ENCODE measurements at places on chromosomes 6 and 20. TPM values are rescaled to one million over a fixed set of nuclear protein-coding genes. Genes with fewer than 3 reads are reported as not detected.

DNA sequence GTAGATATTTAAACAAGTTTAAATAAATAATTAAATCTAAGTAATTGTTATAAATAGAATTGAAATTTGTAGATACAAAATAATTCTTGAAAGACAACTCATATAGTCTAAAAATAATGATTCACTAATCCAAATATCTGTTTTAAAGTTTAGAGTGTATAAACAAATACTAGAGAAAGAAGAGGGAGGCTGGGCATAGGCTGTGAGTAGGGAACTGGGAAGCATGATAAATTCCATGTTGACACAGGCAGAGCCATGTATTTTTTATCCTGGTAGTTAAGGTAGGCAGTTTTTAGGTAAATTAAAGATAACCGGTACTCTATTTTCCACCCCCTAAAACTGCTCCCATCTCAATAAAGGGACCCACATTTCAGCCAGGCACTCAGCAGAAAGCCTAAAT is 11.7 kb upstream of the RIN2 start:
- DNase-seq, result no peak
- H3K36me3 ChIP-seq, result no peaks in the 10 kb centered on the region
- H3K27me3 ChIP-seq, result no peaks in the 10 kb centered on the region
- H3K4me3 ChIP-seq, result no peak overlapping the region

DNA sequence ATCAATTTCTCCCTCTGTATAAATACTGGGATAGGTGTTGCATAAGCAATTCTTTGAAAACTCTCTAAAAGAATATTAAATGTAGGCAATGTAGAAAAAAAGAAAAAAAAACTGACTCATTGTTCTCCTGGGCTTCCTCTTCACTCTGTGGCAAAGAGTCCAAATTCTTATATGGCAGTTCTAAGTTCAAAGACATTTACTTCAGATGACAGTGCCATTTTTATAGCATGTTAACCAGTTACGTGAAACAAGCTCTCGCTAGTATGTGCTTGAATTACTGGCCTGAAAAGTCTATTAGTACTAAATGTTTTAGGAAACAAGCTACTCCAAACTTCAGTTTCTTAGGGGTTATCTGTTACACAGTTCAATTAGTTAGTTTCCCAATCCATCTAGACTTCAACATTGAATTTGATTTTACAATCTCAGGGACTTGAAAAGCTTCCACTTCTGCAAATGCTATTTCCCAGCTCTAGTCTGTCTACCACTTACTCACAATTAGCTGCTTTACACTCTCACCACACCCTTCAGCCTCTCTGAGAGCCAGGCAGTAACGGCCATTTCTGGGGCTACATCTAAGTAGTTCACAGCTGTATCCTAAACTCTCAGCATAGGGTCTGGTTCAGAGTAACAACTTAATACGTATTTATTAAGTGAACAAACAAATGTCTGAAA is 100.4 kb downstream of the OGFRL1 start:
- no peaks in the 10 kb centered on the region for H3K36me3 ChIP-seq
- no peak overlapping the region for H3K27ac ChIP-seq
- H3K27me3 ChIP-seq, result no peaks in the 10 kb centered on the region
- no peak for DNase-seq
- H3K4me3 ChIP-seq, result no peak overlapping the region
- H3K4me1 ChIP-seq, result peaks cover 55% of the 10 kb centered on the region

DNA sequence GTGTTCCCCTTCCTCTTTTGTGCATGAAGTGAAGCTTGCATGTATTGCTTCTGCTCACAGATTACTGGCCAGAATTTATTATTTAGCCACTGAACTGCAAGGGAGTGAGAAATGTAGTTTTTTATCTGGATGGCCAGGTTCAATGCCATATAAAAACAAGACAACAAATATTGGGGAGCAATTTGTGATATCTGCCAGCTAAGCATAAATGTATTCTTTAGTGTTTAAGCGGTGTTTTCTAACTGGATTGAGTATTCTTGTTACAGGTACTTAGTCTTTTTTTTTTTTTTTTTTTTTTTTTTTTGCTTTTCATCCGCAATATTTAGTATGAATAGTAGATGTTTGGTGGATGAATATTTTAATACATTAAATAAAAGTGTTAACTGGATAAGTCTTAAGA is 158.2 kb downstream of the TFAP2B start:
- H3K4me3 ChIP-seq, result no peak overlapping the region
- DNase-seq, result no peak
- H3K27me3 ChIP-seq, result no peaks in the 10 kb centered on the region
- no peak overlapping the region for H3K27ac ChIP-seq

DNA sequence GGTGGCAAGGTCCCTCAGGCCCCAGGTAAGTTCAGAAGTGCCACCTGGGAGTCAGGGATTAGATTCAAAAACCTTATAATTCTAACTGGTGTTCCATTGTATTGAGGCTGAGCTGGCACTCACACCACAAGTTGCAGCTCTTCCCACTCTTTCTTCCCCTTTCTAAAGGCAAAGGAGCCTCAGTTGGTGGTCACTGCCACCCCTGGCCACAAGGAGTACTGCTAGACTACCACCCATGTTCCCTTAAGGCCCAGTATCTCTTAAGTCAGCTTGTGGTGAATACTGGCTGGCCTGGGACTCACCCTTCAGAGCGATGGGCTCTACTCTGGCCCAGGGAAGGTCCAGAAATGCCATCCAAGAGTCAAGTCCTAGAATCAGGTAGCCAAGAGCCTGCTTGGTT is 421.1 kb upstream of the KHDRBS2 start:
- H3K27ac ChIP-seq, result no peak overlapping the region
- no peaks in the 10 kb centered on the region for H3K4me1 ChIP-seq
- no peak overlapping the region for H3K4me3 ChIP-seq
- H3K27me3 ChIP-seq, result no peaks in the 10 kb centered on the region
- no peaks in the 10 kb centered on the region for H3K36me3 ChIP-seq
- no peak for DNase-seq

DNA sequence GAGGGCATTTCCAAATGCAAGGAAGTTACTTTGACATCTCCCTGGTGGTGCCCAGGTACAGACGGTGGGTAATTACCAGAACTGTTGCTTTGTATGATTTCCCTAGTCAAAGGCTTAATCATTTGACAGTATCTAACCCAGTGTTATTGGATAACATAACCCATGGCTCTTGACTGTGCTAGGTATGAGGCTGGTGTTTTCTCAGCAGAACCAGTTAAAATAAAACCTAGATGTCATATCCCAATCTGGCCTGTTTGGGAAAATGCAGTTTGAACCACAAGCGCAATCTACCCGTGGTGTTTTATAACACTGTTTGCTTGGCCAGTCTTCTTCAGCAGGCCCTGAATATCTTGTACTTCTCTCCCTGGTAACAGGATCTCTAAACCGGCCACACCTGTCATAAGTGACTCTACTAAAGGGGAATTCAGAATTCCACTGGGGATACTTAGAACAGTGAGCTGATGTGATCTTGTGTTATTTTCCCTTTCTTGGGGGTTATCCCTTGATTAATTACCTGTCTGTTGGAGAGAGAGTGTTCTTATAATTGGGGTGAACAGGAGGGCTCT is 32.8 kb downstream of the PPP1R14C start:
- H3K27me3 ChIP-seq, result no peaks in the 10 kb centered on the region
- no peaks in the 10 kb centered on the region for H3K36me3 ChIP-seq
- no peak overlapping the region for H3K4me3 ChIP-seq

- no peaks in the 10 kb centered on the region for H3K27me3 ChIP-seq
- no peaks in the 10 kb centered on the region for H3K4me1 ChIP-seq
- H3K4me3 ChIP-seq, result no peak overlapping the region
Measured at GRCh38 chr6:95866732-95867131, 149.0 kb upstream of the FUT9 start.

- no peaks in the 10 kb centered on the region for H3K4me1 ChIP-seq
- H3K4me3 ChIP-seq, result no peak overlapping the region
- H3K36me3 ChIP-seq, result peaks cover 38% of the 10 kb centered on the region
Measured at GRCh38 chr6:83867527-83868161, 8.2 kb downstream of the CYB5R4 start.

GRCh38 chr20:50286609-50287008 is 96.0 kb downstream of the CEBPB start:
- no peaks in the 10 kb centered on the region for H3K36me3 ChIP-seq
- peaks cover 40% of the 10 kb centered on the region for H3K4me1 ChIP-seq
- peak; percentile 59 for DNase-seq
- peak overlapping the region; percentile 75 for H3K27ac ChIP-seq
- H3K4me3 ChIP-seq, result no peak overlapping the region

DNA sequence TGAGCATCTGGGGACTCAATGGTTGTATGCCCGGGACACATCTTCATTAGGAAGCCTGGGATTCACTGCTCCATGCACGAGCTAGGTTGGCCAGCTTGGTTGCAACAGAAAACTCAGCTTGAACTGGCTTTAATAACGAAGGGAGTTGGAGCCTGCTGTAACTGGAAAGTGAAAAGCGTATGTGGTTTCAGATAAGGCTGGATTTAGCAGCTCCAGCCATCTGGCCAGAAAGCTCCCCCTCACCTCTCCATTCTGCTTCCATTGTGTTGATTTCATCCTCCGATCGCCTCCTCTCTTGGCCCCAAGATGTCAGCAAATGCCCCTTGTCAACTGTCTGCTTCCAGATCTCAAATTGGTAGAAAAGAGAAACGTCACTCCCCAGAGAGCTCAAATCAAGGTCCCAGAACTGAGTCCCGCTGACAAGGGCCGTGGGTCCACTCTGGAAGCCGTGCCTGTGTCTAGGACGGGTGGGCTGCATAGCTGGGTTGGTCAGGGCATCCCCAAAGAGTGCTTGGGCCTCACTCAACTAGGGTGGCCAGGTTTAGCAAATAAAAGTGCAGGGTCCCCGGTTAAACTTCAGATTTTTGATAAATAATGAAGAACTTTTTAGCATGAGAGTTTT is 117.0 kb upstream of the PMEPA1 start:
- H3K36me3 ChIP-seq, result no peaks in the 10 kb centered on the region

- no peak overlapping the region for H3K27ac ChIP-seq
- DNase-seq, result no peak
- no peaks in the 10 kb centered on the region for H3K36me3 ChIP-seq
- no peaks in the 10 kb centered on the region for H3K4me1 ChIP-seq
Measured at GRCh38 chr6:43733471-43734293, 36.3 kb upstream of the VEGFA start.

DNA sequence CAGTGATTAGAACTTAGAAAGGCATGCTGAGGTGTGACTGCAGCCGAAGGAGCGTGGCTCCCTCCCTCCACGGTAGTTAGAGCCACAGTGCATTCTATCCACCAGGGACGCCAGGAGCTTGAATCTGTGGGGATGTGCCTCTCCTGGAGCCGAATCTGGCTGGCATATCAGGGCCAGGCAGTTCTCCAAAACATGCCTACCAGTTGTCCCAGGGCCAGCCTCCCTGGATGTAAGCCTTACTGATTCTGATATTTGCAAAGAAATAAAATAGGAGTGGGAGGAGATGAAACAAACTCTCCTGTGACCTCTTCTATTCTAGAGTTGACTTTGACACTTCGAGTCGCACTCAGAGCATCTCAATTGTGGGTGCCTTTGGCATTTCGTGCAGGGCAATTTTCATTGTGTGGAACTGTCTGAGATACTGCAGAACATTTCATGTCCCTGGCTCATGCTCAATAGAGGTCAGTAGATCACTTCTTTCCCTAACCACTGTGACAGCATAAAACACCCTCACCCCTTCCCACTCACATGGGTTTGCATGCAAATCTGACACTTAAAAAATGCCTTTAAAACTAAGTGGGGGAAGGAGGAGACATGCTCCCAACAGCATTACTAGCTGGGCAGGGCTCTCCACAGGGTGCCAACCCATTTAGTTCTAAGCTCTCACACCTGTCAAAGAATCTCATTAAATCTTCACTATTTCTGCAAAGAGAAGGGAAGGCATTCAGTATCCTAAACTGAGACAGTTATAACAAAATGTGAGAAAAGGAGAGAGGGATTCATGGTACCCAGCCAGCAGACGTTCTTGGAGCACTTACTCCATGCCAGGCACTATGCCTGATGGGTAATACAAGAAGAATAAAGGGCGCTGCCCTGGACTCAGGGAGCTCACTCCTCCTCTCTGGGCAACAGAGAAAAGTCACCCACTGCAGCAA is 378.9 kb downstream of the PREX1 start:
- no peaks in the 10 kb centered on the region for H3K4me1 ChIP-seq
- no peak overlapping the region for H3K27ac ChIP-seq
- no peaks in the 10 kb centered on the region for H3K36me3 ChIP-seq
- DNase-seq, result no peak
- no peaks in the 10 kb centered on the region for H3K27me3 ChIP-seq

- H3K36me3 ChIP-seq, result no peaks in the 10 kb centered on the region
- no peak overlapping the region for H3K27ac ChIP-seq
- DNase-seq, result no peak
Measured at GRCh38 chr20:57317789-57318371, 11.7 kb upstream of the SPO11 start.

DNA sequence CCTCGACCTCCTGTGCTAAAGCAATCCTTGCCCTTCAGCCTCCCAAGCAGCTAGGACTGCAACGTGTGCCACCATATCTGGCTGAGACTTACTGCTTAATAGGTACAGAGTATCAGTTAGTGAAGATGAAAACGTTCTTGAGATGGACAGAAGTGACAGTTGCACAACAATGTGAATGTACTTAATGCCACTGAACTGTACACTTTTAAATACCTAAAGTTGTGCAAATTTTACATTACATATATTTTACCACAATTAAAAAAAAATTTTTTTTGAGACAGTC is 25.9 kb downstream of the NUDT3 start:
- no peak overlapping the region for H3K27ac ChIP-seq
- H3K27me3 ChIP-seq, result no peaks in the 10 kb centered on the region
- no peak overlapping the region for H3K4me3 ChIP-seq
- no peaks in the 10 kb centered on the region for H3K36me3 ChIP-seq

DNA sequence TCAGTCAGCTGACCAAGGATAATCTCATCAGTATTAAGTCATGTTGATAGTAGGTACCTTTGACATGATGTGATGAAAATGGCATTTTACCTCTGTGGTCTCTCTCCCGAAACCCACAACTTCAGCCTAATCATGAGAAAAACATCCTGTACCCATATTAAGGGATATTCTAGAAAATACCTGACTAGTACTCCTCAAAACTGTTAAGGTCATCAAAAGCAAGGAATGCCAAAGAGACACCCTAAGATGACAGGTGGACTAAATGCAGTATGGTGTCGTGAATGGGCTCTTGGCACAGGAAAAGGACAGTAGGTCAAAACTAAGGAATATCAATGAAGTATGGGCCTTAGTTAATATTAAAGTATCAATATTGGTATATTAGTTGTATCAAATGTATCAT is 221.4 kb downstream of the PLCB1 start:
- no peak overlapping the region for H3K27ac ChIP-seq
- H3K27me3 ChIP-seq, result no peaks in the 10 kb centered on the region
- no peak overlapping the region for H3K4me3 ChIP-seq
- no peaks in the 10 kb centered on the region for H3K4me1 ChIP-seq

- no peaks in the 10 kb centered on the region for H3K36me3 ChIP-seq
- H3K27ac ChIP-seq, result no peak overlapping the region
- no peaks in the 10 kb centered on the region for H3K27me3 ChIP-seq
- DNase-seq, result no peak
Measured at GRCh38 chr6:81934936-81935335, 182.5 kb upstream of the TENT5A start.

Gene BHLHE23
- total RNA-seq, result not detected

Gene NOTCH4
- total RNA-seq, result 37.8 TPM

Gene KIF13A
- total RNA-seq, result 51.1 TPM

Gene MATN4
- not detected for total RNA-seq

Measured in tibial nerve (tissue), 4 donors.